Midbrain (tissue), 1 donor: ENCODE measurements at places on chromosomes 13 and 19.

GRCh38 chr13:42322806-42323205, 50.9 kb downstream of the AKAP11 start:
- DNase-seq = no peak

- DNase-seq = no peak
These were observed 23.9 kb upstream of the PSG4 start for GRCh38 chr19:43229315-43229714.

DNA sequence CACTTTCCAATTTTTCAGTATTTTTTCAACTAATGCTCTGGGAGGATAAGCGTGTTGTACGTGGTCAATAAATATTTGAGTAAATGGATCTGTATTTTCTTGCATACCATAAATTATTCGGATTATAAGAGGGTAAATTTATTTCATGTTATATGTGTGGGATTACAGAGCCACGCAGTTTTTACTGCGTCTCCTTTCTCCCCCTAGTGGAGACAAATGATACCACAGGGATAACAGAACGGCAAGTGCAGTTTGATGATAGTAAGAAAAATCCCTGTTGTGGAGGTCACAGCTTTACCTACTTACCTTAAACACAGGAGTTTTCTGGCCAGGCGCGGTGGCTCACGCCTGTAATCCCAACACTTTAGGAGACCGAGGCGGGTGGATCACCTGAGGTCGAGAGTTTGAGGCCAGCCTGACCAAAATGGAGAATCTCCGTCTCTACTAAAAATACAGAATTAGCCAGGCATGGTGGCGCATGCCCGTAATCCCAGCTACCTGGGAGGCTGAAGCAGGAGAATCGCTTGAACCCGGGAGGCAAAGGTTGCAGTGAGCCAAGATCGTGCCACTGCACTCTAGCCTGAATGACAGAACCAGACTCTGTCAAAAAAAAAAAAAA, 16.8 kb downstream of the MBD3L2B start:
- DNase-seq = no peak

DNA sequence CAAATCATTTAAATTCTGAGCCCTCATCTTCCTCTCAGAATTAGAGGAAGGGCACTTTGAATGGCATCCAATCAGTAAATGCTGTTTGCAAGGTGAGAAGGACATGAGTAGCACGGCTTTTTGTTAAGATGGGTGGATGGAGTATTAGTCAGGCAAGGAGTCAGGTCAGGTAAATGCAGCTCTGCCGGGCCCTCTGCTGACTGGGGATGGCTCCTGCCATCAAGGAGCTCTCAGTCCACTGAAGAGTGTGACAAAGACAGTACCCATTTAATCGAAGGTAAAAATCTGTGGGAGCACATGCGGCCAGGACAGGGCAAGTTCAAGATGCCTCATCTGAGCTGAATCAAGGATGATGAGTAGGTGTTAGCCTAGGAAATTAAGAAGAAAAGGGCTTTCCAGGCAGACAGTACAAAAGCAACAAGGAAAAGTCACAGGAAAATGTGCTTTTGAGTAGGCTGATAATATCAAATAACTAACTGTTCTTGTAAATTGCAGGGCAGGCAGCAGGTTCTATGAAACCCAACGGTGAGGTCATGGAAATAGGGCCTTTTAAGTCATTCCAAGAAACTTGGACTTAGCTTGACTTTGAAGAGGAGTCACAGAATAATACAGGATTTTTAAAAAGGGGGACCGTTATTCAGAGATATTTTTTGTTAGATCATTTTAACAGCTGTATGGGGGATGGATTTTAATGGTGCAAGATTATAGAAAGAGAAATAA, 670.5 kb upstream of the ARGLU1 start:
- no peak for DNase-seq

DNA sequence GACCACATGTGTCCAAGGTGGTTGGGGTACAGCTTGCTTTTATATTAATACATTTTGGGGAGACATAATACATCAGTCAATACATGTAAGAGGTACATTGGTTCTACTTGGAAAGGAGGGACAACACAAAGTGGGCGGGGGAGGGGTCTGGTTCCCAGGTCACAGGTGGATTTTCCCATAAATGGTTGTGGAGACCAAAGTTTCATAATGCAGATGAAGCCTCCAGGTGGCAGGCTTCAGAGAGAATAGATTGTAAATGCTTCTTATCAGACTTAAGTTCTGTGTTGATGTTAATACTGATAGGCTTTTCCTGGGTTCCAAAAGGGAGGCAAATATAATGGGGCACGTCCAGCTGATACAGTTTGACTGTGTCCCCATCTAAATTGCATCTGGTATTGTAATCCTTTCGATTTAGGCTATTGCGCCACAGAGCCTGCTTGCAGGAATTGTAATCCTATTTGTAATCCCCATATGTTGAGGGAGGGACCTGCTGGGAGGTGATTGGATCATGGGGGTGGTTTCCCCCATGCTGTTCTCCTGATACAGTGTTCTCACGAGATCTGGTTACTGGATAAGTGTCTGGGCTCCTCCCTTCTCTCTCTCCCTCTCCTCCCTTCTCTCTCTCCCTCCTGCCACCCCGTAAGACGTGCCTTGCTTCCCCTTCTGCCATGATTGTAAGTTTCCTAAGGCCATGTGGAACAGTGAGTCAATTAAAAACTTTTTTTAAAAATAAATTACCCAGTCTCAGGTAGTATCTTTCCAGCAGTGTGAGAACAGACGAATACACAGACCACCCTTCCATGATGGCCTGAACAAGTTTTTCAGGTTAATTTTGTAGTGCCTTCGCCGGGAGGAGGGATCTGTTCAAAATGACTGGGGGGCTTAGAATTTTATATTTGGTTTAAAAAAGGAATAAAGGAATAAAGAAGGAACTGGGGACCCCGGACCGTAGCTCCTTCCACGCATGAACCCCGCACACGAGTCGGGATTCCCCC, 44.9 kb downstream of the ZNF823 start:
- no peak for DNase-seq

GRCh38 chr13:81874253-81874652, 1533.3 kb upstream of the SPRY2 start:
- DNase-seq = no peak

- peak; percentile 21 for DNase-seq
These were observed 30.7 kb downstream of the HTR2A start for GRCh38 chr13:46866150-46866549.

- no peak for DNase-seq
These were observed 19.2 kb downstream of the GNA11 start for GRCh38 chr19:3113100-3114017.

- no peak for DNase-seq
These were observed 146.0 kb upstream of the GPC6 start for GRCh38 chr13:93080587-93080986.
